ENCODE measurements at places on chromosomes 3 and 15.

DNA sequence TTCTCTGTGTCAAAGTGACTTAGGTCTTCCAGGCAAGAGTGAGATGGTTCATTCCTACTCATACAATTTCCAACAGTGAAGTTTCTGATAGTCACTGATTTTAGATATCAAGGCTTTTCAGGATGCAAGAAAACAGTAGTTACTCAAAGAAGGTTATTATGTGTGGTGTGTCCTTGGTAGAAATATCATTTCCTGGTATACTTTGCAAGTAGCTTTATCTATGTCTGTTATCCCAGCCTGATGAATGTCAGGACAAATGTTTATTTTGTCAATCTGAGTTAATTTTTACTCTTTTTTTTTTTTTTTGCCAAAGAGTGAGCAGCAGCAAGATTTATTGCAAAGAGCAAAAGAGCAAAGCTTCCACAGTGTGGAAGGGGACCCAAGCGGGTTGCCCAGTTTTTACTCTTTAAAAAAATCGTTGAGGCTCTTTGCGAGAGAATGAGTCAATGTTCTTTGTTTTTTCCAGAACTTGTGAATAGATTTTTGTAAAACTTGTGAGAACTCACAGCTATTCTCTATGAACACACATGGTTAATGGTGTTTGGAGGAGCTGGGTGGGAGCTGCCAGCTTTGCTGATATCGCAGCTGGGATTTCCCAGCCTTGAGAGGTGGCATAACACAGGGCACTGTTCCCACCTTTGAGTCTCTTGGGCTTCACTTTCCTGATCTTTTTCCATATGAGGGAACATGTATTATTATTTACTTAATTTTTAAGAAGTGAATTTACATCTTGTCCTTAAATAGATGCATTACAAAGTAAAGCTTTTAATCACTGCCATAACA, 51.9 kb downstream of the SV2B start:
- no peak for DNase-seq

- no peak for DNase-seq
Observed at GRCh38 chr3:49255718-49256511, 21.1 kb downstream of the C3orf62 start.

DNA sequence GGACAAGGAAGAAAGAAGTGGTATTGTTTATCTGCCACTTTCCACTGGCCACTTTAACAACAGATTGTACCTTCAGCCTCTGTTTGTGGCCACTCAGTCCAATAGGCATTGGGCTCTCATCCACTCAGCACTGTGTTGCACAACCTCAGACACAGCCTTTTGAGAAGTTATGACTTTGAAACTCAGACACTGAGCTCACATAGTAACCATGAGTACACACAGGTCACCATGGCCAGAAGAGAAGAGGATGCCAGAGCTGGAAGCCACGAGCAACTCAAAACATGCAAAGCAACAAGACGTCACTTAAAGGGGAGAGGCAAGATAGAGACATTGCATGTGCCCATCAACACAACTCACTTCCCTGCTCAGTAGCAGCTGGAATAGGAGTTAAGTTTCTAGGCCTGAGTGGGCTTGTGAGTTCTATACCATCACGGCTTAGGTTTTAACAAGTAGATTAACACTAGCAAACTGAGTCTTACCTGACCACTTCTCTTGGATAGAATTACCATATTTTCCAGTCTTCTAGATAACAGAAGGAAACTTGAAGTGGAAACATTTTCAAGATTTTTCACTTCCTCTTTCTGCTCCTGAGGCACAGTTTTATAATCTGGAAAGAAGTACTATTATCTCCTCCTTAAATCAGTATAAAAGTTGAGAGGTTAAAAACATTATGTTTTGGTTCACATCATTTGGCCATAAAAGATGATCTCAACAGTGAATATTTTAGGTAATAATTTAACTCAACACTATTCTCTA, 103.5 kb downstream of the IMPG2 start:
- DNase-seq: no peak

- no peak for DNase-seq
Observed at GRCh38 chr3:128319741-128320141, 146.9 kb downstream of the DNAJB8 start.

DNA sequence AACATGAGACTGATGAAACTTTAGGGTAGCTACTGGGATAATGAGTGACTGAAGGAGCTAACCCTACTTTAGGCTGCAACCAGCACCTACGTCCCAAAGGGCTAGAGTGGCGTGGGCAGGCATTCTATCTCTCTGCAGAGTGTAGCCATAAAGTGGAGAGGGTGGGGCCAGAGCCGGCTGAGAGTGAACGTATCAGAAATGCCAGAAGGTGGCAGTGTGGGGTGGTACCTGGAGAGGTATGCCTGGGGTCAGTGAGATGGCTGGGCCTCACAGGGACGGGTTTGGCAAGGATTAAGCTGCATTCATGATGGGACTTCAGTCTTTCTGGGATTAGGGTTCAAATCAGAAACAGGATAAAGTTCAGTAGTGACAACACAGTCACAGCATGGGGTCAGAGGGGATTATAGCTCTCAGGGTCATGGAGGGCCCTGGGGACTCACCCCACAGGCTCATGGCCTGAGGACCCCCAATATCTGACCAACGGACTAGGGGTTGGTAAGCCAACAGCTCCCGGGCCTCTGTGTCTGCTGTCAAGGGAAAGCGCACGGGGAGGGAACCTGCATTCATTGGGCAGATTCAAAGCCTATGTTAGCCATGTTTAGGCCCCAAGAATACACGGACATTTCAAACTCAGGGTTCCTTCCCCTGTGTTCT, 86.5 kb upstream of the FOXB1 start:
- DNase-seq: peak; percentile 78

- no peak for DNase-seq
Observed at GRCh38 chr3:38623539-38623938, 25.9 kb downstream of the SCN5A start.

GRCh38 chr3:158777161-158777873, 24.5 kb upstream of the MFSD1 start:
- no peak for DNase-seq

DNA sequence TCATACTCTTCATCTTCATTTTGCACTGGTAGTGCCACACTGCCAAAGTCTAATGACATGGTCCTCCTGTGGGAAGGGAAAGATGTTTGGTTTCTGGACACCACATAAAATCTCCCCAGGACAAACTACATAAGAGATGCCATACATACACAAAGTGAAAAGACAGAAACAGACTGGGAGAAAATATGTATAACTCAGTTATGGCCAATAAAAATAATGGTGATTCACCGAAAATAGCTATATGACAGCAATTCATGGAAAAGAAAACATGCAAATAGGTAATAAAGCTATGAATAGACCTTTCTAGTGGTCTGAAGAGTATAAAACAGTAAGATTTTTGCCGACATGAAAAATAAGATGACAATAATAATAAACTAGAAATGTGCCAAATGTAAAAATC, 5.3 kb downstream of the CEP152 start:
- no peak for DNase-seq

DNA sequence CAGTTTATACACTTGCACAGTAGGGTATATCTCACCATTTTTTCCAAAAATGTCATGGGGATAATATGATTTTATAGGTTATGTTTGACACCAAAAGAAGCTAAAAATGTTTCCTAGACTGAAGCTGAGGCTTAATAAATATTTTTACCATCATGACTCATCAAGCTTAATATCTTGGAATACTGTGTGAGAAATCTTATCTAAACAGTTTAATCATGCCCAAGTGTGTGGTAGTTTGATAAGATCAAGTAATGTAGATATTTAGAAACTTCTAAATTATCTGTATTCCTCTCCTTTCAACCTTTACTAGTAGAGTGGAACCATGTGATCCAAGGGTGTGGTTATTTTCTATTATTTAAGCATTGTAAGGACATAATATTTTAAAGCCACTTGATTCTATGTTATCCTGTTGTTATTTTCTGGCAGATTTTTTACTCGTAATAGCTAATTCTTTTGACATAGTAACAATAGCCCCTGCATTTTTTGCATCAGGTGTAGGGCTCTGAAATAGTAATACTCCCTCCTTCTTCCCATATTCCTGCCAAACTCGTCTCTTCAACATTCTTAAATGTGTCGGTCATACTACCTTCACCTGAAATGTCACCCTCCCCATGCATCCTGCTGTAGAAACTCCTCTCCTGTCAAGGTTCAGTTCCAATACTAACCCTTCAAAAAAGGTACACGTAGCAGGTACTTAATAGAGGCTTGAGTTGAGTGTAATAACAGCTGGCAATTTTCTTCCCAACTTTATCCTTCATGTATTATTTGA, 729.6 kb downstream of the NLGN1 start:
- no peak for DNase-seq

DNA sequence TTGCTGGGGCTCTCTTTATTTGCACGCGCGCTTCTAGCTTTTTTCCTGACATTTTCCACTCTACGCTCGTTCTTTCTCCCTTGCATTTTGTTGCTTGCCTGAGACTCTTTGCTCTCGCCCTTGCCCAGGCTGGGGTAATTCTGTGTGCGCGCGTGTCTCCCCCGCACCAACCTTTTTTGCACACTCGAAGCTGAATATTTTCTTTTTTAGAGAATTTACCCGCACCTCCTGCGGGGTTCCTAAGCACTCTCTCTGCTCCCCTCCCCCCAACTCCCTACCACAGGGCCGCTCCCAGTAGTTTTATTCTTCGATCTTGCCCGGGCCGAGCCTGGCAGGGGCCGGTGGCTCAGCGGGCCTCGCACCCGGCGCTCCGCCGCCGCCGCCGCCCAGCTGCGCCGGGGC, 732 bp downstream of the FAM43A start:
- DNase-seq: no peak

GRCh38 chr3:112718516-112718915, 77.6 kb upstream of the CCDC80 start:
- DNase-seq: no peak

- DNase-seq: no peak
Observed at GRCh38 chr3:74564560-74564959, 49.9 kb downstream of the CNTN3 start.

- DNase-seq: no peak
Observed at GRCh38 chr3:111819927-111820326, 39.1 kb upstream of the PHLDB2 start.

DNA sequence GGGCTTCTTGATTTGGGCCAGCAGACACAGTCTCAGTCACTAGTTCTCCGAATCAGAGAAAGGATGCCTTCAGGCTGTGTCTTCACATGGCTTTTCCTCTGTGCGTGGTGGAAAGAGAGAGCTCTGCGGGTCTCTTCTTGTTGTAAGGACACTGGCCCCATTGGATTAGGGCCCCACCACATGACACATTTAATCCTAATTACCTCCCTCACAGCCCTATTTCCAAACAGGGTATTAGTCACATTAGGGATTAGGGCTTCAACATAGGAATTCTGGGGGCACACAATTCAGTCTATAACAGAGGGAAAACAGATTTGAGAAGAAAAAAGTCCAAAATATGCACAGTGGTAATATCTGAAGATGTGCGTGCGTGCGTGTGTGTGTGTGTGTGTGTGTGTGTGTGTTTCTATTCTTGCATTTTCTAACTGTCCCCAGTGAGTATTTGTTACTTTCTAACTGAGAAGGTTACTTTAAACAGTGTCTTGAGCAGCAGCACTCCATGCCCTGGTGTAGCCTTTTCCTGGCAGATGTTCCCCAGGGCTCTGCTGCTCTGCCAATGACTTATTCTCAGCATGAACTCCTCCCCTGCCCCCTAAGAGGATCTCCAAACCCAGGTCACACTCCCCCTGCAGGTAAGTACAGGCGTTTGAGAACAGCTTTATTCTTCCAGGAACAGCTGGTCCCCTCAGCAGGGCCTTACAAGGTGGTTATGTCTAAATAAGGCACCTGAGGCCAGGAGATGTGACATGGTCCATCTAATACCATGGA, 72.9 kb downstream of the RPL39L start:
- DNase-seq: no peak

DNA sequence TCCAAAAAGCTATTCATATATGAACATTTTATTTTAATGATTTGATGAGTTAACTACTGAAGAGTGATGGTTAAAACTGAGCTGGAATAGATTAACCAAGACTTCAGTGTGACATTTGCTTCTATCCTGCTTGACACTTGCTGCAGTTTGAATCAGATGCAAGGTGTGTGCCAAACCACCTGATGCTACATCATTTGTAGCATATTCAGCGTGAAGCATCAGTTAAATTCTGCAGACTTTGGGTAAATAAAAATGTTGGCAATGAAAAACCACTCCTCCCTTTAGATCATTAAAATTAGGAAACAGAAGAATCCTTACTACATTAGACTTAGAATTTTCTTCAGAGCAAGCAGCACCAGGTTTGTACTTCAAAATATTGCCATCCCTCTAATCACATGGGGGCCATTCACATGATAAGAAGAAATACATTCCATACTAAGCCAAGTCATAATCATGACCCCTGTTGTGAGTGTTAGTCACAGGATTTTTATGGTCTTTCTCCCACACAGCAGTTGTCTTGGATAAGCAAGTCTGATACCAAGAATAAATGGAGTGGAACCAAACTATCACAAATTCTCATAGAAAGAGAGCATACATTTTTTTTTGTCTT, 160.7 kb upstream of the TNIK start:
- DNase-seq: no peak

DNA sequence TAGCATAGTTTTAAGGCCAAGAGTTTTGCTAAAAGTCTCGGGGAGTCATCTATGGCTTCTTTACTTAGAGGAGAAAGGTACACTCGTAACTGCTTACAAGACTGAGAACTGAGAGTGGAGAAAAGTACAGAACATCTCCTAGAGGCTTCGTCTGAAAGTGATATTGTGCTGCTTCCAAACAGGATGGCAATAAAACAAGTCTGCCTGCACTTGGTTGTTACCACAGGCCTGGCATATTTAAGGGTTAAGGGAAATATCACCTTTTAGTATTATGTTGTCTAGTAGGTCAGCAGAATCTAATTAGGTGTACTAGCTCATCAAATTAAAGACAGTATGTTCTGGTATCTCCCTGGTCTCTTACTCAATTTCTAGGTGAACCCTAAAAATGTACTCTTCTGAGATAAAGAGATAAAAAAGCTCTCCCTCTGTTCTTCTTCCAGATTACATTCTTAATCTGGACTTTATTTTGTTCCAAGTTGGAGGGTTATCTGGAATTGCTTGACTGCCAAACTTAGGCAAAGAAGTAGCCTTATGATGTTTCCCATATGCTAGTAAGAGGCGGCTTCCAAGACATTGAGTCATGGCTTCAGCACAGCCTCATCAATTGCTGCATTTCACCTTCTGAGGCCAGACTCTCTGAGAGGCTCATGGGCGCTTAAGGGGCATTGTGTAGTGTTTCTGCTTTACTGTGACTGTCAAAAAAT, 181.3 kb downstream of the LSAMP start:
- DNase-seq: no peak

DNA sequence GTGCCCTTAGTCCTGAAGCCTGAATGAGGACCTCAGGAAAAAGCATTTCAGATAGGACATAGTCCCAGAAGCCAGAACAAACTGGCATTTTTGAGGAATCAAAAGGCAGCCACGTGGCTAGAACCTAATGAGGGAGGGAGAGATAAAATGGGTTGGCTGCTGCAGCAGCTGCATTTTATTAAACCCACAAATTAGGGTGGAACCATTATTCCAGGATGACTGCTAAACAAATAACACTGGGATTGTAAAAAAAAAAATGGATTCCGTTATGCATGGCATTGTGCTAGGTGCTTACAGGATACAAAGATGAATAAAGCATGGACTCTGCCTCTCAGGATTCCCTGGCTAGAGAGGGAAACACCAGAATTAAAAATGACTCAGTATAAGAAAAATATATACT, 141.5 kb downstream of the SATB1 start:
- DNase-seq: no peak

- DNase-seq: no peak
Observed at GRCh38 chr15:44716983-44717602, 5.8 kb downstream of the B2M start.

Data from T-helper 2 cell (primary cell).